ENCODE measurements at places on chromosomes 5 and 9.

- DNase-seq, result no peak
Measured at GRCh38 chr5:161306351-161306995, 240.1 kb downstream of the GABRB2 start.

DNA sequence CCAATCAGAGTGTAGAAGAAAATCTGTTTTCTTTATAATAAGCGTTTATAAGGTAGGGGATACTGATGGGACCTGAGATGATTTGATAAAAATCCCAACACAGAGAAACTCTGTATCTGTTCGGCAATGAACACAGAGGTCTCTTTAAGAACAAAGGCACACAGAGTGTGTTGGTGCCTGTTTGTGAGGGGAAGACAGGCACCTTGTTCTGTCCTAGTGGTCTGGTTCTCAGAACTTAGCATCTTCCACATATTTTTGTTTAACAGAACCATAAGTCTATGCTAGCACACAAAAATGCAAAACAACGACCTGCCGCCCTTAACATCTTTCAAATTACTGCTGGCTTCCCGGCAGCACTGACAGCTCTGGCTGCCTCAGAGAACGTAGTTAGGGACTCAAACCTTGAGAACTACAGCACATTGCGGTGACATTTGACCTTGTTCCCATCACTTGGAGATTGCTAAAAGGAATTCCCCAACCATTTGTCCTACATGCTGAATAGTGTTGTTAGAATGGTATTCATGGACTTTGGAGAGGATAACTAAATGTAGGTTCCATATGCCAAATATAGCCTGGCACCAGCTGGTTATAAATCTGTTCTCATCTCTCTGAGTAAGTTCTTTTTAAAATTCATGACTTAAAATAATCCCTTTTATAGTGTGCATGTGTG is 871.7 kb upstream of the TYRP1 start:
- no peak for DNase-seq

DNA sequence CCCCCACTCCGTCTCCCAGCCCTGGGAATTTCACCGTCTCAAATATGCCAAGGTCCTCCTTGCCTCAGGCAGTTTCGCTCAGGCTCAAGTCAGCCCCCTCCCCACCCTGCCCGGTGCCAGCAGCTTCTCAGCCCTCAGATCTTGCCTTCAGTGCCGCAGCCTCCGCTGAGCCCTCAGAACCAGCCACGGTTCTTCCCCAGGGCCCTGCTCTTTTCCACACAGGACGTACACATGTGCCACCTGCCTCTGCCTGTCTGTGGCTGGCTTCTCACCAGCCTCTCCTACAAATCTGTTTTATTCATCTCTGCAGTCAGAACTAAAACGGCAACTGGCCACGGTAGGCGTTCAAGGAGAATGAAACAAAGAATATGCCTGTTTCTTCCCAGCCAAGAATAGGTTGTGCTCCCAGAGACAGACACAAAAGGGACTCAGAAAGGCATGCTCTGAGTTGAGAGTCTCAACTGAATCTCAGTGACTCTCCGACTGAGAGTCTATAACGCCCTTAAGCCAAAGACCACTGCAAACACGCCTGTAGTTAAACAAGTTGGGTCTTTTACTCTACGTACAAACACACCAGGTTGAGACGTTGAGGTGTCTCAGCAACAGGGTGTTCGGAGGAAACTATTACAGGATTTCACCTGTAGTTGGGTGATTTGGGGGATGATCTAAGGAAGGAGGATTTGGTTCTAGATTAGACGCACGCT is 10.6 kb upstream of the GRIN1 start:
- no peak for DNase-seq

DNA sequence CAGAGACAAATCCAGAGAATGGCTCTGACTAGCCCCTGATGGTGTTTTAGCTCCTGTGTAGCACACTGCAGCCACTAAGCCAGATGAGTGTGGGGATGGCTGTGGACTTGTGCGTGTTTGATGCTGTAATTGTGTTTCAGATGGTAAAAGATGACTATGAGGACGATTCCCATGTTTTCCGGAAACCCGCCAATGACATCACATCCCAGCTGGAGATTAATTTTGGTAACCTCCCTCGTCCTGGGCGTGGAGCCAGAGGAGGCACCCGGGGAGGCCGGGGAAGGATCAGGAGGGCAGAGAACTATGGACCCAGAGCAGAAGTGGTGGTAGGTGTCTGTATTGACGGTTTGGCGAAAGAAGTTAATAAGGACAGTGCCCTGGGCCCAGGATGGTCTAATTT is 38.0 kb downstream of the HABP4 start:
- no peak for DNase-seq

DNA sequence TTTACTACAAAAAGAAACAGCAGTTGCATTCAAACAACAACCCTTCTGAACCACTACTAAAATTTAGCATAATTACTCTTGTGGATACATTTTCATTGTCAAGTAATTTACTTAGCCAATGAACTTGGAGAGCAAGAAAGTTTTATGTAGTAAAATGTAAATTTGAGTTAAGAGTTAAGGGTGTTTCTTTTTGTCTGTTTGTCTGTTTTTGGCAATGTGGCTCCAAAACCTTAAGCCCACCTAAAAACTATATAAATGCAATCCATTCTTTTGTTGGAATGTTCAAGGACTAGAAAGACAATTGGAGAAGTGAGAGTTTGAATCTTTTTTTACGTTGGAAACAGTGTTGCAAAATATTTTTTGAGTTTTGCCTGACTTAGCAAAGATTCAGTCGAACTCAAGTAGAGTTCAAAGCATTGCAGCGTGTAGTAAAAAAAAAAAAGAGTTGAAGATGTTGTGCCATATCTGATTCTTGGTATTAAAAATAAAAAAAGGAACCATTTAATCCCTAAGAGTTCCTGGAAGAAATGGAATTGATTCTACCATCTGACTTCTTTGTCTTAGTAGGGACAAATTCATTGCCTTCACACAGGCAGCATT is 867 bp downstream of the SYK start:
- no peak for DNase-seq

- no peak for DNase-seq
Measured at GRCh38 chr5:8577792-8578191, 708.8 kb downstream of the MTRR start.

- no peak for DNase-seq
Measured at GRCh38 chr5:159290741-159291140, 27.7 kb downstream of the UBLCP1 start.

GRCh38 chr9:105701145-105701544 is 6.8 kb downstream of the TMEM38B start:
- DNase-seq, result no peak

DNA sequence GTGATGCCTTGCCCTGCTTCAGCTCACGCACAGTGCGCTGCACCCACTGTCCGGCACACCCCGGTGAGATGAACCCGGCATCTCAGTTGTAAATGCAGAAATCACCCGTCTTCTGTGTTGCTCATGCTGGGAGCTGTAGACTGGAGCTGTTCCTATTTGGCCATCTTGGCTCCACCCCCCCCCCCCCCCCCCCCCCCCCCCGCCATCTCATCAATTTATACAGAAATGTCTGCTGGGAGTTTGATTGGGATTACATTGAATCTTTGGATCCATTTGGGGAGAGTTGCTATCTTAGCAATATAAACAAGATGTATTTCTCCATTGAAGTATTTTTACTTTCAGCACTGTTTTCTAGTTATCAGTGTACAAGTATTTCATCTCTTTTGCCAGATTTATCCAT is 55.2 kb downstream of the RIC1 start:
- no peak for DNase-seq

DNA sequence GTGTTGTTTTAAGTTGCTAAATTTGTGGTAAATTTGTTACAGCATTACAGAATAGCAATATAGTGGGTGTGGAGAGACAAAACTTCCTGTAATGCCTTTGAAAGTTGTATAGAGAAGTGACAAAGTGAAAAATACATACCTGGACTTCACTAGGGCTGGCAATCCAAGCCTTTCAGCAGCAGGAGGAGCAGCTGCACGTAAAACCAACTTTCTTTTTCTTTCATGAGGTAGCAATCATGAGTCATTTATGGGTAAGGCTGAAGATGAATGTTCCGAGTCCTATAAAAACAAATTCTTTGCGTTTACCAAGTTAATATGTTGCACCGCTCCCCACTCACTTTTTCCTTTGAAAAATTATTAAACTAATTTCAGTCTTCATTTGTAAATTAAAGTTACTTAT is 1138.2 kb downstream of the TAF11L14 start:
- no peak for DNase-seq

GRCh38 chr9:37947977-37948376 is 44.0 kb upstream of the SLC25A51 start:
- DNase-seq, result no peak

- DNase-seq, result no peak
Measured at GRCh38 chr9:76159293-76159926, 234.8 kb downstream of the RFK start.

DNA sequence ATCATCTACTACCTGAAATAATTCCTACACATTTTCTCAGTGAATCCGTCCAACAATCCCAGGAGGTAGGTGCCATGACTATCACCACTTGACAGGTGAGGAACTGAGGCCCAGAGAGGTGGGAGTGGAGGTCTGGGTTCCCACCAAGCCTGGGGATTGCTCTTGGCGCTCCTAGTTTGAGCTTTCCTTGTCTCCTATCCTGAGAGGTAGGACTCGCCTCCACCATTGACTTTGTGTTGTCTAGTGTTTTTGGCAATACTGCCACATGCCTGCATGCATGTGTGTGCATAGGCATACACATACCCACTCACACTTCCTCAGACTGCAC is 6.3 kb upstream of the NTNG2 start:
- DNase-seq, result no peak

- DNase-seq, result no peak
Measured at GRCh38 chr9:114200721-114201300, 45.5 kb downstream of the COL27A1 start.

DNA sequence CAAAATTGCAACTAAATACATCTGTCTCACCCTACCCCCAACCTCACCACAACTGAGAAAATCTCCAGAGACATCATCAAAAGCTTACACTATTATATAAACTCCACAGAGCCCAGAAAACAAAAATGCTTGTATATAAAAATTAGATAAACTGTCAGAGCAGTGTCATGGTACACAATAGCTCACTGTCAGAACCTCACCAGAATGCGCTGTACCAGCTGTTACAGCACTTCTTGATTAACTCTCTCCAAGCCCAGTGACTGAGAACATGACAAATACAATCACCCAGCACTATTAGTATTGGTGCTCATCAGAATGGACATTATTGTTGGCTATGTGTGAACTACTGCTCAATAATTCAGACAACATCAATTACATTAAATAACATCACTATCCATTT is 65.7 kb downstream of the ZDHHC21 start:
- DNase-seq, result no peak

- DNase-seq, result no peak
Measured at GRCh38 chr9:90306158-90306557, 336.5 kb downstream of the DIRAS2 start.

- no peak for DNase-seq
Measured at GRCh38 chr9:89311346-89312221, 589 bp downstream of the CKS2 start.

DNA sequence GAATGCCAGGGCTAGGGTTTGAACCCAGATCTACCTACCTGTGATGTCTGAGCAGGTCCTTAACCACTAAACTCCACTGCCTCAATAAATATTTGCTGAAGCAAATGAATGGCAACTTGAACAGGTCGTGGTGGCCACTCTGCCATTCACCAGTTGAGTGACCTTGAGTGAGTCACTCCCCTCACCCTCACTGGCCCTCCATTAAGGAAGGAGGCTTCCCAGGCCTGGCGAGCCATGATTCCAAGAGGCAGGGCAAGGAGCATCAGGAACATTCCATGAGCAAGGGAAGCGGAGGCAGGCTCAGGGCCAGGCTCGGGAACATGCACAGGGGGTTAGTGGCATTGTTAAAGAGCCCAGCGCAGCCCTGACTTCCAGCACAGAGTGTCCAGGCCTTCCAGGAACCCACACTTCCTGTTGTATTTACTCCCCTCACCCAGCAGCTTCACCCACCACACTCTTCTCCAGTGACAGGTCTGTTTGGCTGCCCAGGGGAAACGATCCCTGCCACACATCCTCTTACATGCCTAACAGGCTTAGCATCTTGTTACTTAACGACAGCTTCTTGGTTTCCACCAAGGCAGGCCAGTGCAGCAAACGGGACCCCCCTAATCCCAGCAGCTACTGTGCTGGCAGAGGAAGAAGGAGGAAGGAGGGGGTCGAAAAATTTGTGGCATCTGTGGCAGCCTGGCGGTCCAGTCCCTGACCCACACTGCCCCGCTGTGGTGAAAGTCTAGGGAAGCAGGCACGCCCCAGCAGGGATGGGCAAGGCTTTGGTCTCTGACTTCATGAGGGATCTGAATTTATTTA is 43.7 kb upstream of the TTC1 start:
- no peak for DNase-seq

DNA sequence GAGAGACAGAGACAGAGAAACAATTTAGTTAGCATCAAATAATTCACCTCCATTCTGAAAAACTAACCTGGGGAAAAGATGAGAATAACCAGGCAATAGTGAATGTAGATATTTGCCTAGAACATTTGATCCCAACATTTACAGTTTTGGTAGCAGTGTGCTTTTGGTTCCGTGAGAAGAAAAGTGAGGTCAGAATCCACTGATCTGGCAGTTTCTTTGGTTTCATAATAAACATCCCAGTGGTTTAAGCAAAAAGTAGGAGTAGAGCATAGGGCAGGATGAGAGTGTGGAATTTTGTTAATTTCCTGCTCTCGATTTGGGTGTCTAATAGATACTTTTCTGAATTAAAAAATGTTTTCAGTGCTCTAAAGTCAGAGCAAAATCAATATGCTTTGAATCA is 887.0 kb downstream of the NR2F1-AS1 start:
- no peak for DNase-seq

- DNase-seq, result no peak
Measured at GRCh38 chr5:181204826-181205760, at the start of gene TRIM7. Gene TRIM7, minus strand, starts transcription at chr5:181205196. Its CDS starts 86 bp downstream, at chr5:181205110.

DNA sequence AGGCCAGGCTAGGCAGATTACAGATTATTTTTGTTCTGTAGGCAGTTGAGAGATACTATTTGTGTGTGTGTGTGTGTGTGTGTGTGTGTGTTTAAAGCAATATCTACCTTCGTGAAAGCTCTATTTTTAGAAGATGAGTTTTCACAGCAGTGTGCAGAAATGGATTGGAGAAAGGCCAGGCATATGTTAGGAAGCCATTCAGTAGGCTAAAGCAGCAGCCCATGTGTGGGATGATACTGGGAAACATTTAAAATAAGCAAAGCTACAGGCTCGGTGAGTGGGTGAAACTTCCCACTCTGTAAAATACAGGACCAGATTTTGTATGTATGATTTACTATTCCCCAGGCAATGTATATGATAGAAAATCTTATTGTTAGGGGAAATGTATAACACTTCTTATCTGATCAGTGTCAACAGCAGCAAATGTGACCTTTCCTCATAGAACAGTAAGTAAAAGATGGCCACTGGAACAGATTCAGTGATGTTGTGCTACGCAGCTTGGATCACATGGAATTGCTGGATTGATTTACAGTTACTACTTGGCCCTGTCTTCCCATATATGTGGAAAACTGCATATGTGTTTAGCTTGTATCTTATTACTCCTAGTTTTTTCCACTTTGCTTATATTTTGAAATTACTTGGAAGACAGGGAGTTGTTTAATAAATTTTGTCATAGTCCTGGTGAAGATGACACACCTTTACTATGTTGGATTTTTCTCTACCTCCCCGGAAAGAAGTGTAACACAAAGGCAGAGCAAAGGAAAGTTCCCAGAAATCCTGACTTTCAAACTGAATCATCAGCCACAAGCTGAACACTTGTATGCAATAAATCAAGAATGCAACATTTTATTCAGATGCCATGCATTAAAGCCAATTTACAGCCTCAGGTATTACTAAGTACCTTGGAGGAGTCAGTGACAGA is 1077.7 kb upstream of the SEMA6A start:
- DNase-seq, result no peak

Measured in GF-D8 (cell line).